NCI-H510A (cell line): ENCODE measurements at places on chromosomes 3 and 15.

- DNase-seq: peak; percentile 7
Measured at GRCh38 chr3:20040548-20041196, 426 bp downstream of the KAT2B start.

GRCh38 chr3:178306432-178307115, 229.7 kb upstream of the KCNMB2 start:
- no peak for DNase-seq

DNA sequence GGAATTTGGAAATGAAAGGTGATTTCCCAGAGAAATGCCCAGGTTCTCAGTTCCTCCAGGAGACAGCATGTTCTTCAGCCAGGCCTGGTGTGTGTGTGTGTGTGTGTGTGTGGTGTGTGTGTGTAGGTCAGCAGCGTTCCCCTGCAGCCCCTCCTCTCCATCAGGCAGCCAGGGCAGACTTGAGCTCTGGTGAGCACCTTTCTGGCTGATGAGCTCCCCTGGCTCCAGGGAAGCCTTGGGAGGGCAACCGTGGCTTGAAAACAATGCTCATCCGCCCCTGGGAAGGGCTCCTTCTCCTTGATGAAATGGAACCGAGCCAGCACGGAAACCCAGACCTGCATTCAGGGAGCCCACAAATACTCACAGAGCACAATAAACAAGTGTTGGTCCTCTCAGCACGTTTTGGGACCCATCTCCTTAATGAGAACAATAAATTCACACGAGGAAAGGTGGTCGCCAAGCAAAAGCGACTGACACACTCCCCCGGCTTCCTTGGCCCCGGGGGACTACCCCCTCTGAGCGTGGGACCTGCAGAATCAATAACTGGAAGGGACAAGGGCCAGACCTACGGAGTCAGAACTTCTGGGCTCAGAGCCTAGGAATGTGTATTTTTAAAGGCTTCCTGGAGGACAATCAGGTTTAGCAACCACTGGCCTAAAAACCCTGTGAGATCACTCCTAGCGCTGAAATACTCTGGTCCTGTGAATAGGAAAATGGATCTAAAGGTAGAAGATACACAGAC, 38.6 kb upstream of the HES1 start:
- DNase-seq: no peak

GRCh38 chr3:56621681-56622080, 61.4 kb downstream of the TASOR start:
- DNase-seq: no peak

DNA sequence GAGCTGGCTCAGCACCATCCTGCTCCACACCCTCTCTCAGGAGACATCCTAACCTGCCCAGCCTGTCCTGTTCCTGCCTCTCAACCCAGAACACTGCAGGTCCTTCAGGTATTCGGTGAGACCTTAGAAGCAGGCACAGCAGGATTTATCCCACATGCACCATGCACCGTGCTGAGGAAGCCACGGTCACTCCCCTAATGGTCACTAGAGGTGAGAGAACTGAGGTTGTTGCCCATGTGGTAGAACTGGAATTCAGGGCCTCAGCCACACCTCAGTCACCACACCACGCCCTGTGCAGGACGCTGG, 36.9 kb downstream of the APBA2 start:
- DNase-seq: no peak

GRCh38 chr3:171181907-171182690, 155.6 kb upstream of the SLC2A2 start:
- no peak for DNase-seq

GRCh38 chr3:14921811-14922705, 25.3 kb upstream of the NR2C2 start:
- no peak for DNase-seq
